ENCODE measurements at places on chromosomes 16 and 17.

GRCh38 chr17:40355123-40355803 lies 9.3 kb downstream of the GJD3 start:
- DNase-seq, result no peak

GRCh38 chr16:27244363-27244755 lies 24.2 kb downstream of the NSMCE1 start:
- DNase-seq, result no peak

DNA sequence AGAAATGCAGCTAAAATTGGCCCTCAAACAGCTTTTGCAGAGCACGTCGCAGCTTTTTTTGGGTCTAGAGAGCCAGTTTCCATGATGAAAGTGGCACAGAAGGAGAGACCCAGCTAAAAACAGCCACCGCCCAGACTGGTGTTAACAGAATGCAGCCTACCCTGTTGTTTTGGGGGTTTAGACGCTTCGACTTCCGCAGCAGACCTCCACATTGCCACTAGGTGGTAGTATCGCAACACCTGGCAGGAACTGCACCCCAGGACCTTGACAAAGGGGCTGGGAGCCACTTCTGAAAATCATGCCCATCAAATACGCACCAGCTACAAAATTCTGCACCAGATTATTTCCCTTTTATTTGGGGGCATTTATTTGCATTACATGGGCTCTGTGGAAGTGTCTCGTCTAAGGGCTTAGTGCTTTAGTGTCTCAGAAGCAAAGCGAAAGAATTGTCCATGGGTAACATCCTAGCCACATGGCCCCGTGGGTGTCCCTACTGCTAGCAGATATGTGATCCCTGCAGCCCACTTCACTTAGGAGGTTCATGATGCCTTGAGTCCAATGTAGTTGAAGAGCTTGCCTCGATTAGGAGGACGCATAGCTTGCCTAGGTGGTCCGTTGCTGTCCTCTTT lies 167.1 kb downstream of the HAPSTR1 start:
- DNase-seq, result peak; percentile 64

DNA sequence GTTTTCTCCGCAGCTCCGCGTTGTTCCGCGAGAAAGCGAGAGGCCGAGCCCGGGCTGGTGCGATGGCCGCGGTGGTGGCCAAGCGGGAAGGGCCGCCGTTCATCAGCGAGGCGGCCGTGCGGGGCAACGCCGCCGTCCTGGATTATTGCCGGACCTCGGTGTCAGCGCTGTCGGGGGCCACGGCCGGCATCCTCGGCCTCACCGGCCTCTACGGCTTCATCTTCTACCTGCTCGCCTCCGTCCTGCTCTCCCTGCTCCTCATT lies 404 bp downstream of the EMC6 start:
- DNase-seq, result no peak

GRCh38 chr17:10089196-10089804 lies 109.1 kb downstream of the GAS7 start:
- DNase-seq, result no peak

DNA sequence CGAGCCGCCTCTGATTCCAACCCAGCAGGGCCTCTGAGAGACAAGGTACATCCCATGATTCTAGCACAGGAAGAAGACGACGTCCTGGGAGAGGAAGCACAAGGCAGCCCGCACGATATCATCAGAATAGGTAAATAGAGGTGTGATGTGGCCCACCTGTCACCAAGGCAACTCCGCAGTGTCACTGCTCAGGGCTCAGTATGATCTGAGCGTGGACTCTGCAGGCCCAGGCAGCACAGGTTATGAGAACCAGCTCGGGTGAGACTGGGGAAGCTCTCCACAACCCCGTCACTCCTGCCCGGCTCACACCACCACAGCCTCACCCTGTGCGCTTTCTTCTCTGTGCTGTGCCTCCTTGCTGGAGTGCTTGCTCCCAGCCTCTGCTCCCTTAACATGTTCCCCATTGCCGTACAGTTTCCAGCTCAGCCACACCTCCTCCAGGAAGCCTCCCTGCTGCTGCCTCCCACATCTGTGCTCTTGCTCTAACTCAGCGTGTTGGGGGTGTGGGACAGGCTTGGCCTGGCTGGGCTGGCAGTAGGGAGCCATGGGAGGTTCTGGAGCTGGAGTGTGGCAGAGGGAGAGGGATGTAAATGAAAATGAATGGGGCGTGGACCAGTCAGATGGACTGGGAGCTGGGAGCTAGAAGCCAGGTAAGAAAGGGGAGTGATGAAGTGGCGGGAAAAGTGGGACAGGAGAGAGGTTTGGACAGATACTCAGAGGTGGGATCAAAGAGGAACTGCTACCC lies 7.7 kb downstream of the METTL22 start:
- DNase-seq, result no peak

- no peak for DNase-seq
These were observed 714 bp downstream of the ACSF3 start for GRCh38 chr16:89094252-89094879.

DNA sequence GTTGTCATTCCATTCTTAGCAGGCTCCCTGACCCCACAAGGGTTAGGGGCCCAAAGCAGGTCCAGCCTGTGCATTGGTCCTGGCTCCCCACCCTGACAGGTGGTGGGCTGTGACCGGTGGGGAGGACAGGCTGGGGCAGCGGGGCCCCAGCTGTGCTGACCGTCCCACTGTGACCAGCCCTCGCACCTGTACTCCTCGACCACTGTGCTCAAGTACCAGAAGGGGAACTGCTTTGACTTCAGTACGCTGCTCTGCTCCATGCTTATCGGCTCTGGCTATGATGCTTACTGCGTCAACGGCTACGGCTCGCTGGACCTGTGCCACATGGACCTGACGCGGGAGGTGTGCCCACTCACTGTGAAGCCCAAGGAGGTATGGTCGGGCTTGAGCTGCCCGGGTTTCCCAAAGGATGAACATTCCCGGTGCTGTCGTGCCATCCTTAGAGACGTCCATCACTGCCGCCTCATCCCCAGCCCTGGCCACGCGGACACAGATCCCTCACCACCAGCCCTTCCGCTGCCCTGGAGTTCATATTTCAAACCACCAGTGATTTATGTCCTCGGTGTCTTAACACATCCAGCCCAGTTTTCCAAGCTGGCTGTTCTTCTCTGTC lies 7.3 kb downstream of the DRC7 start:
- DNase-seq, result no peak

DNA sequence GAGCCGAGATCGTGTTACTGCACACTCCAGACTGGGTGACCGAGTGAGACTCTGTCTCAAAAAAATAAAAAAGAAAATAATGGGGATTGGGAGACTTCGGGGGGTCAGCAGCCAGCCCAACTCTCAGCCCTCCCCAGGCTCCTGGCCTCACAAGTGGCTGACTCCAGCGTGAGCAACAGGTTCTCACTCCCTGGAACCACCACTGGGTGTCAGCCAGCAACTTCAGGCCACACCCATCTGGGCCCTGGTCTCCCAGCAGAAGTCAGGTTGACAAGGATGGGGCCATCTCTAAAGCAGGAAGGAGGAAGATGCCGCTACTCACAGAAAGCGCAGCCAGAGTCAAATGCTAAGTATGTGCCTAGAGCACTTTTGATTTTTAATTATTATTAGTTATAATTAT lies 139.4 kb downstream of the C16orf78 start:
- no peak for DNase-seq

DNA sequence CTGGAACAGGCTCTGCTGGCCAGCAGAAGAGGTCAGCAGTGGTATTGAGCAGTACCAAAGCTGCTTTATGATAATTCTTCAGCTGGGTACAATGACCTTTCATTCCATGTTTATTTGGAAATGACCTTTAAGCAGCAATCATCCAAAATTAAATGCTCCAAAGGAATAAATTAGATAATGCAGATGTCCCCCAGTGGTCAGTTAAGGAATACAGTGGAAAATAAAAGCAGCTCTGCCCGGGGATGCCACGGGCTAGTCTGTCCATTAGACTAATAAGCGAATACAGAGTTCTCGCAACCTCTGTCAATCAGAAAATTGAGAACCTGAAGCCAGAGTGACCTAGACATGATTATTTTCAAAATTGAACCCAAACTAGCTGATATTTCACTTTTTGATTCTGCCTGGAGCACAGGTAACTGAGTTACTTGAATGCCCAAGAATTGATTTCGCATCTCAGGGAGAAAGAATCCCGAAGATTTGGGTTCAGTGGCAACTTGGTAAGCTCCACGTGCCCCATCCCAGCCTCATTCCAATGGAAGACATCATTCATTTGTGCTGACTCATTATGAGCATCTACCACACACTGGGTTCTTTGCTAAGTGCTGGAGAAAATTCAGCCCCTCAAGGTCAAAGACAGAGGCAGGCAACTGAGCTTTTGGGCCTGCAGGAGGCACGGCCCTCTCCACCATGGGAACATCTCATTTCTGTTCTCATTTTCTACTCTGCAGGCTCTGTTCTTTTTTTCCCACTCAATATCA lies 34.4 kb upstream of the SLC39A11 start:
- no peak for DNase-seq

DNA sequence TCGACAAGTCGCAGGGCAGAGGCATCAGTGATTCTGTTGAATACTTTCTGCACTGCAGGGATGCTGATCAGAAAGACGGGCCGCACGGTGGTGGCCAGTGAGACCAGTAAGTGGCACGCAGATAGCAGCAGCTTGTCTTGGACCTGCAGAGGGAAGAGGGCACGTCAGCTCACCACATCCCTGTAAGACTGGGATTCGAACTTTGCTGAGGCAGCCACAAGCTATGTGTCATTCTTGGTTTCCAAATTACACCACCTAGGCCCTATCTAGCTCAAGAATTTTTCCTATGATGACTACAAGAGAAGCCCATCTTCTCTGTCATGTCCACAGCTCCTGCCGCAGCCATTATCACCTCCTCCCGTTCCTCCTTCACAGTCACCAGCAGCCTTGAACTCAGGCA lies 49.4 kb upstream of the GSG1L start:
- no peak for DNase-seq

DNA sequence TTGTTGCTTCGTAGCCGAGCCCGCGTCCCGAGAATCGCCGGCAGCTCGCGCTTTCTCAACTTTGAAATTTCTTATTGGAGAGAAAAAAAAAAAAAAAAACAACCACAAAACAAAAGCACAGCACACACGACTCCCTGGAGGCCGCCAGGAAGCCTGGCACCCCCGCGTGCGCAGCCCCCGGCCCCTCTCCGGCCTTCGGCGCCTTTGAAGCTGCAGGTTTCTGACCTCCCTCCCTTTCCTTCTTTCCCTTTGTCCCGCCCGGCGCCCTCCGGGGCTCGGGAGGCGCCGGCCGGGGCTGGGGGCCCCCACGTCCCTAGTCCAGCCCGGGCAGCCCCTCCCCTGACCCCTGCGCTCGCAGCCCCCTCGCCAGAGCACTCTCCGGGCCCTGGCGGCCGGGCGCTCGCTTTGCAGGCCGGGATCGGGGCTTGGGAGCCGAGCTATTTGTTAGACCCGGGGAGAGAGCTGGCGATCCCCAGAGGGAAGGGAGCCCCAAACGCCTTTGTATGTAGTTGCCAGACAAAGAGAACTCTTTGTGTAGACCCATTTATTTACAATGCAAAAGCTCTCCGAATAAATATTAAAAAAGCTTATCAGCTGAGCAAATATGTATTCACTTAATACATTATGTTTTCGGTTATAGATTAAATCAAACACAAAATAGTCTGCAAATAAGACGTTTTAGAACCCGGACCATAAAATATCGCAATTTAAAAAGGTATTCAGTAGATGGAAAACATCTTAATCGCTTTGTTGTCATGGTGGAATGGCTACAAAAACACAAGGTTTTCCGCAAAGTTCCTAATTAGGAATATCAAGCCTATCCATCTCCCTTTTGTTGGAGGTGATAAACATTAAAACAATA lies 2.3 kb downstream of the BAHCC1 start:
- no peak for DNase-seq

GRCh38 chr17:82846061-82846691 lies 6.4 kb upstream of the ZNF750 start:
- no peak for DNase-seq

DNA sequence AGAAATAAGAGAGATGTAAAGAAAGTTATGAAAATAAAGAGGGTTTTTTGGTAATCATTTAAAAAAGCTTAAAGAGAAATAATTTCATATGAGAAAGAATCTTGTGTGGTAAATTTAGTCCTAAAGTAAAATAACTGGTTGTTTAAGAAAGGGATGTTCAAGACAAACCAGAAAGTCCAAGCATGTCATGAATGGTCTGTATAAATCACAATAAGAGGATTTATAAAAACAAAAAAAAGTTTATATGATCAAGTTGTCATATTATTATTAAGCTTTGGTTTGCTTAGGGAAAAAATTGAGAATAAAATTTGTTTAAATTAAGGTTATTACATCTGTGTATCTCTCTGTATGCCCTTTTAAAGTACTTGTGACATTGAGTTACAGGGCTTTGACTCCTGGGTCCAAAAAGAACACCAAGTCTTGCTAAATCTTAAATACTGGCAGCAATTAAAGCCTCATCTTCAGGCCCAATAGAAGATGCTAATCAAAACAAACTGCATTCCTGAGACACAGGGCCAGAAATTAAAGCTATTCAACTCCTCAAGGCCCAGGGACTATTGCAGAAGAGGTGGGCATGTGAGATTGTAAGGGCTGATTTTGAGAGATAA lies 15.6 kb upstream of the TRIM25 start:
- DNase-seq, result no peak

Measured in NT2/D1 (cell line).